GM18507 (cell line): ENCODE measurements at places on chromosomes 4 and X.

DNA sequence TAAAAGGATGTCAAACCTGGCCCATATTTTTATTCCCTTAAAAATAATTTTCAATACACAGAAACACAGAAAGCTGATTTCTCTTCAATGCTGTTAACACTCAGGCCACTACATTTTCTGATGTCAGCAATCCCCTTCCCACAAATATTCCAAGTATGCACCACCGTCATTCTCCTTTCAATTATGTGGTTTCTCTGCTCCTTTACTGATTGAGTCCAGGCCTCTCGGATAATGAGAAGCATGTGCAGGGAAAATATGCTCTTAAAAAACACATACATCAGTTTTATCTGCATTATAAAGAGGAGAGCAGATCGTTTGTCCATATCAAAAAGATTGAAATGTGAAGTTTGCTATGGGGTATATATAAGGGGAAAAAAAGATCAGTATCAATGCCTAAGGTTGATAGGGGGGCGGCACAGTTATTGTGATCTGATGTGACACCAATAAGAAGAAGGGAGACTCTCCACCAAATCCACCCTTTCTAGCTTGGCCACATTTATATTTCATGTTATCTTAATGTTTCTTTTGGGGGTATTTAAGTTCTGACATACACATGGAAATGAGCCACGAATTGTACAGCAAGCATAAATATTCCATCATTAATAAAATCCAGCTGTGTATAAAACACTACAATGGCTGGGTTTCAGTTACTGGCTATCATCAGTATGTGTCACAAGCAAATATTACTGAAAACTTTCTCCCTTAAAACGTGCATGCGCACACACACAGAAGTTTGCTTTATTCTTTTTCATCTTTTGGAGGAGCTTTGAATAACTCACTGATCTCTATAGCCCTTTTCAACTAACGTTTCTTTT is 6.4 kb downstream of the AMOT start:
- no peak for DNase-seq

DNA sequence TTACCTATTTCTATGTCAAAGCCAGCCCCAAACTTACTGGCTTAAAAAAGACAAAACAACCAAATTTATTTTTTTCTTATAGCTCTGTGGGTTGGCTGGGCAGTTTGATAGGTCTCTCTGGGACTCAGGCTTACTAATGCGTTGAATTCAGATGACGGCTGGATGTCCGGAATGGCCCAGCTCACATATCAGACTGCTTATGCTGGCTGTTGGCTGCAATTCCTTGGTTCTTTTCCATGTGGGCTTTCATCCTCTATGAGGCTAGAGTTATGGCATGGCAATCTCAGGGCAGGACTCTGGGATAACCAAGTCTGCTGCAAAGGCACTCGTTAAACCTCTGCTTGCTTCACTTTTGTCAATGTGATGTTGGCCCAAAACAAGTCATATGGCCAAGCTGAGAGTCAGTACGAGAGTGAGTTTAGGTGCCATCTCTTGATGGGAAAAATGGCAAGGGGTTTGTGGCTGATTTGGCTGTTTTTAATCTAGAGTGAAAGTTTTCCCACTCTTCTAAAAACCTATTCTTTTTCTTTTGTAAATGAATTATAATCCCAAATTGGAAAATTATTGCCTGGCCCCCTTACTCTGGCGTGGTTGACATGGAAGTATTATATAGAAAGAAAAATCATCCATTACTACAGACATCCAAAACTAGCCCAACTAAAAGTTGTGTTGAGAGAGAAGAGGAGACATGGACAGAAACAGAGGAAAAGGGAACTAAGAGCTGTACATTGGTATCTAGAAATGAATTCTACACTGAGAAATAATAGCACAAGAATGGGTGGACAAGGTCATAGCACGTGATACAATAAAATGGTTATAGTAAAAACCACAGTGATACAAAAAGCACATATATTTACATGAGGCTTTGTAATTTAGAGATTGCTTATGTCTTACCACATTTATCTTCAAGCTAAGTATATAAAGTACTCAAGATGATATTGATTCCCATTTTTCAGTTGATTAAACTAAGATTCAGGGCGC is 6.6 kb downstream of the PRIMPOL start:
- DNase-seq: no peak

DNA sequence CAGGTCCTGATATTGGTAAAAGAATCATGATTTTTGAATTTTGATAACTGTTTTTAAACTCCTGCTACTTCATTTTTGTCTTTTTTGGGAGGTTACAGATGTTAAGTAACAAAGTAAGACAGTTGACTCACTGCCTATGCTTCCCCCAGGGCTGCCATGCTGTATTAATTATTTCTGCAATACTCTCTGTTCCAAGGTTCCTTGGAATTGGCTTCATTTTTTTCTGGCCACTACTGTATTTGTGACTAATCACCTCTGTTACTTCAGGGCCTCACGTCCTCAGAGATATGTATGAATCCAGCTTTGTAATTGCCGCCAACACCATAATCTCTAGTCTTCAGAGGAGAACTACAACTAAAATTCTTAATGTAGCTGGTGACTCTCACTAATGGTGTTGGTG is 1729.3 kb downstream of the C4orf33 start:
- no peak for DNase-seq

DNA sequence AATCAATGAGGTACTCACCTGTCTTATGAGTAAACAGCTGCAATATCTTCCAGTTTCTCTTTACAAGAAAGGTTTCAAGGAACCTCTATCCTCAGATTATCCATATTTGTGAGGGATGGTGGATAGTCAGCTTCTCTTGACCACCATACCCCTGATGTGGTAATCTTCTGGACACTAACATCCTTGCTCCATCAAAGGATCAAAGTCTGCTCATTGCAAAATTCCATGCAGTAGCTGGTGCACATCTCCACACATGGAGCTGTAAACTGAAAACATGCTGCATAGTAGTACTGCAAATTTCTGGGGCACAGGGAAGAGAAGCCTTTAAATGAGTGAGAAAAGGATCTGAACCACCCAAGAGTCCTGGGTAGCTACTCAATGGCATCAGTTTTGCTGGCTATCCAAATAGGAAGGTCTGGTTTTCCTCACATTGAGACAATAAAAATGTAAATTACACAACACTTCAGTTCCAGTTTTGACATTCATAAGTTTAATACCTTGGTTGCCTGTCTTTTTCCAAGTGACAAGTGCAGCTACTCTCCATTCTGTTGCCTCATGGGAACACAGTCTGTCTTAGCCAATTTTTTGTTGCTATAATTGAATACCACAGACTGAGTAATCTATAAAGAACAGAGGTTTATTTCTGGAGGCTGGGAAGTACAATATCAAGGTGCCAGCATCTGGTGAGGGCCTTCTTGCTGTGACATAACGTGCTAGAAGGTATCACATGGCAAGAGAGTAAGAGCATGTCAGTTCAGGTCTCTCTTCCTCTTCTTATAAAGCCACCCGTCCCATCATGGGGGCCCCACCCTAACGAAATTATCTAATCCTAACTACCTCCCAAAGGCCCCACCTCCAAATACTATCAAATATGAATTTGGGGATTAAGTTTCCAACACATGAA is 34.4 kb upstream of the ARHGEF6 start:
- no peak for DNase-seq

DNA sequence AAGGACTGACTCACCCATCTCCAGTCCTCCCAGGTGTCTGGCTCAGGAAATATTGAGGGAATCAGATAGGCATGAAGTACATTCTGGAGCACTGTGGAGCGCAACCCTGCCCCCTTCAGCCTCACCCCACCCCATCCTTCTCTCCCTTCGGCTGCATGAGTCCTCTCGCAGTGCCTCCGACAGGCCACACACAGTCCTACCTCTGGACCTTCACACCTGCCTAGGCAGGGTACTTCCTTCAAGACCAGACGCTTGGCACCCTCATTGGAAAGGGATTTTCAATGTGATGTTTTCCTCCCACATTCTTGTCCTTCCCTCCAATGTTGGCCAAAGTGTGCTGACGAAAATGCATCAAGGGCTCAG is 26.8 kb upstream of the PPP2R2C start:
- no peak for DNase-seq

DNA sequence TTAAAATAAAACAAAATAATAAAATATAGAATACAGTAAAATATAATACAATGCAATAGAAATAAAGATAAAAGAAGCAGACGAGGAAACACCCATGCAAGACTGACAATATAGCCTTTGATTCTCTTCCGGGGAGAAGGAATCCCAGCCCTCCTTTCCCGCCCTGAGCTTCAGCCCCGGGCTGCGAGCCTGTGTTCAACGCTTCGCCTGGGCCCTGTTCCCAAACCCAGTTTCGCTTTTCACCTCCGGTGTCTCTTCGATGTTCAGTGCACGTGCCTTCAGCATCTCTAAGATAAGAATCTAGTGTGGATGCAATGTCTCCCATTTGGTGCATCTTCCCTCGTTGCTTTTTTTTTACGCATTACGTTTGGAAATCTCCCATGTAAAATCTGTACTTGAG is 38.4 kb upstream of the ARSD start:
- no peak for DNase-seq

- no peak for DNase-seq
Measured at GRCh38 chr4:109916027-109916409, 3.3 kb downstream of the EGF start.

- no peak for DNase-seq
Measured at GRCh38 chr4:141391771-141392170, 171.1 kb downstream of the ZNF330 start.

DNA sequence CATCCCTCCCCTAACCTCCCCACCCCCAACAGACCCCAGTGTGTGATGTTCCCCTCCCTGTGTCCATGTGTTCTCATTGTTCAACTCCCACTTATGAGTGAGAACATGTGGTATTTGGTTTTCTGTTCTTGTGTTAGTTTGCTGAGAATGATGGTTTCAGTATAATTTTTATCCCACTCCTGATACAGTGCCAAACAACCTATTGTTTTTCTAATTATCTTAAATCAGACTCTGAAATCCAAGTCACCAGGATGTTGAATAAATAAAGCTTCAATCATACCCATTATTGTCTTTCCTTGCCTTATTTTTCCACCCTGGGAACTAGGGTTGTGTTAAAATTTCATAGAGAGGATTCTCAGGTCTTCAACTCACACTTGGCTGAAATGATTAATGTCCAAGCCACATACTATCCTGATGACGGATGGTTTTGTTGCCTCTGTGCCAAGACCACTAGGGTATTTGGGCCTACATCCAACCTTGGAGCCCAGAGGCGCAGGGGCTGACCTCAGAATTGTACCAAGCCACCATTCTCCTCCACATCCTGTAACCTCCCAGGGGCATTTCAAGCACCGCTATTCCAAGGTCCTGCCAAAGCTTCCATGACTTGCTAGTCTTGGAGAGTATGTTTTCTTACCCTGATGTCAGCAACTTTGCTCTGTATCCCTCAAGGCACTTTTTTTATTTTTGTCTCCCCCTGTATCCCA is 332.4 kb downstream of the ARHGAP24 start:
- DNase-seq: no peak
